Smooth muscle cell of the coronary artery (primary cell): ENCODE measurements at places on chromosomes 5 and 9. TPM values are rescaled to one million over a fixed set of nuclear protein-coding genes. Genes with fewer than 3 reads are reported as not detected.

The IFNA13 gene
- not detected in 2 replicates for total RNA-seq

The STK32A gene
- 0.82 and 2.0 TPM in 2 replicates for total RNA-seq

The SHOC1 gene
- total RNA-seq: not detected in 2 replicates

The ANKRD31 gene
- 0.08 and 0.12 TPM in 2 replicates for total RNA-seq

The CTXN3 gene
- not detected in 2 replicates for total RNA-seq

The PCDHB15 gene
- total RNA-seq: 0.70 and 1.2 TPM in 2 replicates

The SLC45A2 gene
- total RNA-seq: 0.35 TPM in 1 of 2 replicates, not detected in the other

The FBP2 gene
- total RNA-seq: not detected in 2 replicates

The CDKN2AIPNL gene
- 5.7 and 32.3 TPM in 2 replicates for total RNA-seq

The GMCL2 gene
- total RNA-seq: not detected in 2 replicates

The IL3 gene
- total RNA-seq: not detected in 2 replicates

The IFNA2 gene
- not detected in 2 replicates for total RNA-seq

The COL27A1 gene
- 1.2 and 4.3 TPM in 2 replicates for total RNA-seq

The FABP6 gene
- not detected in 2 replicates for total RNA-seq
